ENCODE measurements at places on chromosomes 5 and 9.

DNA sequence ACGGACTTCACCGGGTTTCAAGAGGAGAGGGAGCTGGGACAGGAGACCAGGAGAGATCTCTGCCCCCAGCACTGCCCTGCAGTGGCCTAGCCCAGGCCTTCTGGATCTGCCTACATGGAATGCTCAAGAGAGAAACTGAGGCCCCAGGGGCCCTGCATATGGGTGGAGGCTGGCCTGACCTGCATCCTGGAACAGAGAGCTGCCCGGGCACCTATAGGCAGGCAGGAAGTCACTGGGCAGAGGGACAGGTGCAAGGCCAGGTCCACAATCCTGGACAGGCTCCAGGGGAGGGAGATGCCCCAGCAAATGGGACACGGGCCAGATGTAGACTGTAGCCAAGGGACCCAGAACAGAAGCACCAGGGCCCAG lies 98.5 kb upstream of the RUFY1 start:
- DNase-seq = no peak

DNA sequence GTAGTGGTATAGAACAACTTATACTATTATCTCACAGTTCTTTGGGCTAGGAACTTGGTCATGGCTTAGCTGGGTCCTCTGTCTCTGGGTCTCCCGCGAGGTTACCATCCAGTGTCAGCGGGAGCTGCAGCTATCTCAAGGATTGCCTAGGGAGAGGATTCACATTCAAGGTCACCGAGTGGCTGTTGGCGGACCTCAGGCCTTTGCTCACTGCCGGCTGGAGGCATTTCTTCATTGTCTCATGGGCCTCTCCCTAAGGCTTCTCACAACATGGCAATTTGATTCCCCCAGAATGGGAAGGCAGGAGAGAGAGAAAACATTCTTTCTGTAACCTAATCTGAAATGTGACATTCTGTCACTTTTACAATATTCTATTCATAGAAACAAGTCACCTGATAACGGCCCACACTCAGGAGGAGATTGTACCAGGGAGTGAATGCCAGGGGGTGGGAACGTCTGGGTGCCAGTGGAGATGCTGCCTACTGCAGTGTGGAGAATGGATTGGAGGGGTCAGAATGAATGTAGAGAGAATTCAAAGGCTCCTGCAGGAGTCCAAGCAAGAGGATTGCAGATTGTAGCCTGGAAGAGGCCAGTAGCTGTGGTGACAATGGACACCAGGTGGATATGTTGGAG lies 29.5 kb upstream of the ANKRD18A start:
- DNase-seq = no peak

DNA sequence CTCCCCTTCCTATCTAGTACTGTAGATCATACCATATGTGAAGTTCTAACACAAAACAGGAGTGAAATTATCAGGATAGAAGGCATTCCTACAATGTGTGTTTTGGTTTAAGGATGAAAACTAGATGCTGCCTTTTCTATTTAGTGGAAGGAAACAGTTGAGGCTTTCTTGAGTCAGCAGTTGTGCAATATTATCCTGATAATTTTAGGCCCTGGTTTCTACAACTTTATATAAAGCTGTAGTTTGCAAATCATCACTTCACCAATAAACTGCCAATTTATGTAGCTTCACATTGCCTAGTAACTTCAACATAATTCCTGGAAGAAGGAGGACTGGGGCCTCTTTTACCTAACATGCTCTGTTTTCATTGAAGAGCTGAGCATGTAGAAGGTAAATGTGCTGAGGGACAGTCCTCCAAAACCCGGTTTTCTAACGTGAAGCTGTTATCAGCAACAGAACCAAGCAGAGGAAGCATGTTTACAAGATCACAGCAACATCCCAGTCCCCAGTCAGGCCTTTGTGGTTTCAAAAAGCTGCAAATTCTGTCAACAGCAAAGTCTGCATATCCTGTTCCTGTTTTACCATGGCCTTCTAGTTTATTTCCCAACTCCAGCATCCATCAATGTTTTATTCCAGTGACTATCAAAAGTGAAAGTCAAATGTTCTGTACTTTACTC lies 513.4 kb upstream of the MEF2C start:
- DNase-seq = no peak

GRCh38 chr5:7436521-7436920 lies 40.6 kb downstream of the ADCY2 start:
- DNase-seq = no peak

DNA sequence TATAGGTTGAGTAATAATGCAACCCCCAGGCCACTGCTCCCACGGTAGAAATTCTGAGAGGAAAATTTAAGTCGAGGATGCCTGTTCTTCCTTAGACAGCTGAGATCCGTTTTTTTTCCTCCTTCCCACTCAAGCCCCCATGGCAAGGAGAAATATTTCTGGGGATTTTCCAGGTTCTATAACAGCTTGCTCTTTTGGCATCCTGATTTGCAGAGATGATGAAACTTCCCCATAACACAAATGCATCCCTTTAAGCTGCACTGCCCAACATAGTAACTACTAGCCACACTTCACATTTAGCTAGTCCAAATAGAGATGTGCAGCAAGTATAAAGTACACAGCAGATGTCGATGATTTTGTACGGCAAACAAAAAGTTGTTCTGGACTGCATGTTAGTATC lies 32.5 kb upstream of the GNA14 start:
- DNase-seq = no peak

DNA sequence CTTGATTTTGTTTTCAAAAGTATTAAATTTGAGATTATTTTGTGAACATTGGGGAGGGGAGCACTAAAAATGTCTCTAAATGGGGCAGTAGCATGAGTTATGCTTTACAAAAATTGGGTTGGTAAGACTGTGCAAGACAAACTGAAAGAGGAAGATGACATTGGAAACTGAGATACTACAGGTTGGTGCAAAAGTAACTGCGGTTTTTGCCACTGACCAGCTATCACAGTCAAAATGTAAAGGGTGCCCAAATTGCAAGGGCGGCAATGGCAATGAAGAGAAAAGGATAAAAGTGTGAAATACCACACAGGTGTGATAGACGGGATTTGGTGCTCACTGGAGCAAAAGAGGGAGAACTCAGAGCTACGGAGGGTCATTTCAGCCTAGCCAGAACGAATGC lies 124.0 kb downstream of the FANCC start:
- no peak for DNase-seq

- peak; percentile 5 for DNase-seq
Measured at GRCh38 chr9:118522093-118523028, 818.2 kb downstream of the TLR4 start.

- no peak for DNase-seq
Measured at GRCh38 chr9:122356627-122357026, 14.2 kb upstream of the PTGS1 start.

DNA sequence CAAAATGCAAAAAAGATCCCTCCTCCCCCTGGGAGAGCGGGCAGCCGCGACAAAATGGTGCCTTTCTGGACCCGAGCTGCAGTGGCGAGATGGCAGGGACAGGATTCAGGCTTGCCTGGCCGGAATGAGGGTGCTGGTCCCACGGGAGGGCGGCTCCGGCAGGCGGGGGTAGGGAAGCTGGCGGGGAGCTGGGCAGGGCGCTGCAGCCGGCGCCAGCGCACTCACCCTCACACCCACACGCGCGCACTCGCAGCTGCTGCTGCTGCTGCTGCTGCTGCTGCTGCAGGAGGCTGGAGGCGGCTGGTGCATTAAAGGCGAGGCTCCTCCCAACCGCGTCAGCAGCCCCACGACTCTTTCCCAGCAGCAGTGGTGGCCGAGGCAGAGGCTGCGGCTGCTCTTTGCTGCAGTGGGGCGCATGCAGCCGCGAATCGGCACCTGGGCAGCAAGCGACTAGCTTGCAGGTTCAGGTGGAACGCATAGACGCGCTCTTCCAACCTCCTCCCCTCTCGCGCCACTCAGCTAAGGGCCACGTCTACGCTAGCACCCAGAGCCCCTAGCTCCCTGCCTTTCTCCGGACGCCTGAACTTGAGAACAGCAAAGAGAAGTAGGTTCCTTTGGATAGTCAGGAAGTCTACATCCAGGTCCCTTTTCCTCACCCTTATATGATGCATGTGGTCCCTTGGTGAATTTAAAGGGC lies at the start of gene PPP2R2B:
Gene PPP2R2B (minus strand): TSS at position 282 of the 697 bp plus-strand sequence.
- DNase-seq = peak; percentile 55

- no peak for DNase-seq
Measured at GRCh38 chr9:18985464-18985951, 47.5 kb downstream of the SAXO1 start.

DNA sequence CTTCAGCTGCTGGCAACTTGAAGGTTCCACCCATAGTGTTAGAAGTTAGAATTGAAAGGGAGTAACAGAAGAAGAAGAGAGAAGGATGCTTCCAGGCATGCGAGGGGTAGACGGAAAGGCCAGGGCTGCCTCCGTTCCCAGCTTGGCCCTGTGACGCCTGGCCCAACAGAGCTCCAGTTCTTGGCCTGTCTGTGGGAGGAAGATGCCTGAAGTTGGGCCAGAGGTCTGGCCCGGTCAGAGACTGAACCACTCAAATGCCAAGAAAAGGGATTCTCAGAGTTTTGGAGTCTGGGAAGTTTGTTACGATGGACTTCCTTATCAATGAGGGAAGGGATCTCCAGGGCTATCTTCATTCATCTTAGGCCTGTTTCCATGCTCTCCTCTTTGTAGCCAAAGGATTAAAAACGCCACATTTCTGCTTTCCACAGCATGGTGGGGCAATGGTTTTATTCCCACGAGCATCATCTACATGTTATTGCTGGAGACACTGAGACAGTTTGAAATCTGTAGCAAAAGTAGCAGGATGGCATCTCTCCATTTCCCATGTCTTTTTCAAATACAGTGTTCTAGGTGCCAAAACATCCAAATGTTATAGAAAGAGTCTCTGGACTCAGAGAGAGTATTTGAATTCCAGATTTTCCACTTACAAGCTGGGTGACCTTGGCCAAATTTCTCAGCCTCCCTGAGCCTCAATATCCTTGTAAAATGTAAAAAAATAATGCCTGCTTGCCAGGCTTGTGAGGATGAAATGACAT lies 65.4 kb upstream of the ANKRD55 start:
- no peak for DNase-seq

GRCh38 chr9:97615439-97616072 lies 17.6 kb downstream of the TSTD2 start:
- peak; percentile 67 for DNase-seq

GRCh38 chr9:79152306-79152705 lies 419.5 kb upstream of the TLE4 start:
- DNase-seq = no peak

DNA sequence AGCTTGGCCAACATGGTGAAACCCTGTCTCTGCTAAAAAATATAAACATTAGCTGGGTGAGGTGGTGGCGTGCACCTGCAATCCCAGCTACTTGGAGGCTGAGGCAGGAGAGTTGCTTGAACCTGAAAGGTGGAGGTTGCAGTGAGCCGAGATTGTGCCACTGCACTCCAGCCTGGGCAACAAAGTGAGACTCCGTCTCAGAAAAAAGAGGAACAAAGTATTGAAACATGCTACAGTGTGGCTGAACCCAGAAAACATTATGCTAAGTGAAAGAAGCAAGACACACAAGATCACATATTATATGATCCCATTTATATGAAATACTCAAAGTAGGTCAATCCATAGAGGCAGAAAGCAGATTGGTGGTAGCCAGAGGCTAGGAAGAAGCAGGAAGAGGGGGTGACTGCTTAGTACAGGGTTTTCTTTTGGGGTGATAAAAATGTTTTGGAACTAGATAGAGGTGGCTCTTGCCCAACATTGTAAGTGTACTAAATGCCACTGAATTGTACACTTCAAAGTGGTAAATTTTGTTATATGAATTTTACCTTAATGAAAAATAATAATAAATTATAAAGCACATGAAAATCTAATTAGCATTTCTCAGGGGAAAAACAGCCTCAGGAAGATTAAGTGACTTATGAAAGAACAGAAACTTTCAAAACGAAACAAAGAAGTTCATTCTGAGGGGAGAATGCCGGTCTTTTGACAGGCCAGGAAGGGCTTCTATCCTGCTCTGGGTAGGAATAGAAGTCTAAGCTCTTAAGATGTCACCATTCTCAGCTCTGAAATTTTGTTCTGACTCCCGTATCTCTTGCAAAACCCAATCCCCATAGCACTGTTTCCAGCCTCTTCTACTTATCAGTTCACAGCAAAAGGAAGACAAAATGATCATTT lies 161.1 kb upstream of the TBCA start:
- DNase-seq = no peak

- no peak for DNase-seq
Measured at GRCh38 chr9:70012569-70012968, 31.1 kb upstream of the MAMDC2 start.

DNA sequence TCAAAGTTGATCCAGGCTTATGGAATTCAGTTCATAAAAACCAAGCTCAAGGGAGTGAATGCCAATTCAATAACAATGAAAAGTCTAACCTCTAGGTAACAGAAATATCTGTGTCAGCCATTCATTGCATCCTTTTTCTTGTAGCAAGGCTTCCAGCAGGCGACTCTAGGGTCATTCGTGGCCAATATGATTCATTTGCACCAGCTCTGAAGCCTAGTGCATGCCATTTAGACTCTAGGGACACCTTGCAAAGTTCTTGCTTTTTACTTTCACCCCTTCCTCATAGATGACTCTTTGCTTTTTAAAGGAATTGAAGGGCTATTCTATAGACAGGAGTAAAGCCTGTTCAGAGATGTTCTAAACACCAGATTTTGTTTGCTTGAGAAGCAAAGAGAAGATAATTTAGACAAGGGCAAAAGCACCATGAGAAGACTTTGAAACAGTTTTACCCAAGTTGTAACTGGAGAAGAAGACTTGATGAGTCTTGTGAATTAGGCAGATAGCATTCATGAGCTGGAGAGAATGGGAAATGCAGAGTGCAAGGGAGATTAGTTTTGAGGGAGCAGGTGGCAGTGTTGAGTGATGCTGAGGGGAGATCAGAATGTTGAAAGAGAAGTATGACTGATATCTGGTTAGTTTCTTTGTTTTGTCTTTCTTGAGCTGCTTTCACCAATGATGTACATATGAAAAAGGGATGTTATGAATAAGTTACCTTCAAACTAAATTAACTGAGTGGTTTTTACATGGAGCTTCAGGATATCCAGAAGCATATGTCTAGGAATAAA lies 94.5 kb downstream of the F2RL2 start:
- no peak for DNase-seq

DNA sequence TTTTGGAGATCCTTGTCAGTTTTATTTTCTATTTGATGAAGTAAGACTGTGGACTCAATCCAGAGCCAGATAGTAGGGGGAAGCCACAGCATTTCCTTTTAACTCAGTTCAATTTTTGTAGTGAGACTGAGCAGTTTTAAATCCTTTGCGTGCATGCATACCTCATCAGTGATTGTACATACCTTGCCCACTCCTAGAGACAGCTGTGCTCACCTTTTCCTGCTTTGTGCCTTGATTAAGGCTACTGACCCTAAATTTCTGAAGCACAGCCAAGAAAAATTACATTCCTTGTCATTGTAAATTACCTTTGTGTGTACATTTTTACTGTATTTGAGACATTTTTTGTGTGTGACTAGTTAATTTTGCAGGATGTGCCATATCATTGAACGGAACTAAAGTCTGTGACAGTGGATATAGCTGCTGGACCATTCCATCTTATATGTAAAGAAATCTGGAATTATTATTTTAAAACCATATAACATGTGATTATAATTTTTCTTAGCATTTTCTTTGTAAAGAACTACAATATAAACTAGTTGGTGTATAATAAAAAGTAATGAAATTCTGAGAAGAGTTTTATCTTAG lies 17.8 kb downstream of the DIMT1 start:
- DNase-seq = no peak

GRCh38 chr5:57592236-57592635 lies 109.6 kb upstream of the ACTBL2 start:
- no peak for DNase-seq
